Activated CD8-positive, alpha-beta T cell treated with anti-CD3 and anti-CD28 coated beads for 36 hours (primary cell): ENCODE measurements at places on chromosomes 16 and 17. TPM values are rescaled to one million over a fixed set of nuclear protein-coding genes. Genes with fewer than 3 reads are reported as not detected.
A peak's percentile ranks its signal among the peaks of the same experiment; 100 is the strongest.

DNA sequence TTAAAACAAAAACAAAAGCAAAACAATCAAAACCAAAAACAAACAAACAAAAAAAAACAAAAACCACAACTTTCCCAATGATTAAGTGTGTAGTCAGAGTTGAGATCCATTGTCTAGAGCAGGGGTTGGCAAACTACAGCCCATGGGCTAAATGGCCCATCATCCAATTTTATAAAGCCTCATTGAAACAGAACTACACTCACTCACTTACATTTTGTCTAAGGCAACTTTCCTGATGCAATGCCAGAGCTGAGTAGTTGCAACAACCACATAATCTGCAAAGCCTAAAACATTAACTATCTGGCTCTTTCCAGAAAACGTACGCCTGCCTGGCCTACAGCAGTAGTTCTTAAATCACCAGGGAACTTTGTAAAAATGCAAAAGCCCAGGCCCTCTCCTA lies 124.1 kb downstream of the SOX9 start:
- no peak for DNase-seq
- no peak overlapping the region for H3K4me3 ChIP-seq
- no peaks in the 10 kb centered on the region for H3K4me1 ChIP-seq
- peaks cover 2% of the 10 kb centered on the region for H3K36me3 ChIP-seq

GRCh38 chr17:38982858-38983746 lies 15.9 kb upstream of the FBXO47 start:
- no peak overlapping the region for H3K27ac ChIP-seq
- H3K4me1 ChIP-seq: no peaks in the 10 kb centered on the region
- H3K36me3 ChIP-seq: no peaks in the 10 kb centered on the region
- H3K4me3 ChIP-seq: no peak overlapping the region
- no peaks in the 10 kb centered on the region for H3K27me3 ChIP-seq

- H3K27me3 ChIP-seq: no peaks in the 10 kb centered on the region
- peak overlapping the region; percentile 65 for H3K4me3 ChIP-seq
- H3K36me3 ChIP-seq: peaks cover 72% of the 10 kb centered on the region
- peak overlapping the region; percentile 100 for H3K27ac ChIP-seq
- peaks cover 92% of the 10 kb centered on the region for H3K4me1 ChIP-seq
Measured at GRCh38 chr16:84597528-84597896, 20.4 kb downstream of the COTL1 start.

The CCL17 gene
- 2.9 TPM for total RNA-seq

GRCh38 chr17:64263000-64263766 lies at the start of gene TEX2:
Gene TEX2 (minus strand): TSS chr17:64263260. CDS start chr17:64214217, 49,043 bp downstream.
- peaks cover 33% of the 10 kb centered on the region for H3K4me1 ChIP-seq
- peak within 1 kb of the TSS; percentile 98 for H3K4me3 ChIP-seq
- H3K36me3 ChIP-seq: no peaks in the 10 kb centered on the region

GRCh38 chr16:56192986-56193945 lies 2.0 kb downstream of the GNAO1 start:
- no peak for DNase-seq
- peak overlapping the region; percentile 46 for H3K4me3 ChIP-seq
- no peak overlapping the region for H3K27ac ChIP-seq
- H3K4me1 ChIP-seq: peaks cover 41% of the 10 kb centered on the region

DNA sequence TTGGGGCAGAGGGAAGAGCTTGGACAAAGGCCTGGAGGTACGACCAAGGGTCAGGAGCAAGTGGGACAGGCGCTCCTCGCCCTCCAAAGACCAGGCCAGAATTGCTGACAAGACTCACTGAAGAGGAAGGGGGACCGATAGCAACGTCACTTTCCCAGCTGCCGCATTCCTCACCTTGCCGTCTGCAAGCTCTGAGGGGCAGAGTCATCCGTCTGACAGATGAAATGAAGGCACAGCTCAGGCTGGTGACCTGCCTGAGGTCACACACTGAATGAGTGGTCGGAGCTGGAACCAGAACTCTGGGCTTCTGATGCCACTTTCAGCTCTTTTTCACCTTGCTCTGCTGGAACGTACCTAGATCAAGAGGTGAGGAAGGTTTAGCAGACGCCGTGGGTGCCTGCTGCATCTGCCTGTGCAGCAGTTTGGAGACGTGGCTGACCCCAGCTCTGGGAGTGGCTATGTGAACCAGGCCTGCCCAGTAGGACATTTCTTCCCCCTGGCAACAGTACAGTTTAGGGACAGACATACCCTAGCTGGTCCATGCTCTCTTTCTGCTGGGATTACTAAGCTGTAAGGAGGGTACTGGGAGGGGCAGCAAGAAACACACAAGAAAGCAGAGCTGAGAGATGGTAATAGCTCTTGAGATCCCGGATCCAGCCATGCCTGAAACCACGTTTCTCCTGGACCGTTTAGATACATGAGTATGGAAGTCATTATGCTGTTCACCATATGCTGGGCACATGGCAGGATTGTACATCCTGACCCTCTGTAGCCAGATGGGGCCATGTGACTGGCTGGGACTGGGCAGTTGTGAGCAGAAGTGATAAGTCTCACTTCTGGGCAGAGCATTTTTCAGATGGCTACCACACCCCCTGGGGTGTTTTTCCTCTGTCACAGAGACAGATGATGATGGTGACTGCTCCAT lies 50.9 kb downstream of the IL21R start:
- H3K4me1 ChIP-seq: peaks cover 88% of the 10 kb centered on the region
- DNase-seq: peak; percentile 28
- peaks cover 54% of the 10 kb centered on the region for H3K36me3 ChIP-seq
- peak overlapping the region; percentile 10 for H3K4me3 ChIP-seq

The TMEM235 gene
- not detected for total RNA-seq

The SBK1 gene
- total RNA-seq: 35.3 TPM

The CD300H gene
- total RNA-seq: not detected

The USP32 gene
- total RNA-seq: 26.5 TPM

DNA sequence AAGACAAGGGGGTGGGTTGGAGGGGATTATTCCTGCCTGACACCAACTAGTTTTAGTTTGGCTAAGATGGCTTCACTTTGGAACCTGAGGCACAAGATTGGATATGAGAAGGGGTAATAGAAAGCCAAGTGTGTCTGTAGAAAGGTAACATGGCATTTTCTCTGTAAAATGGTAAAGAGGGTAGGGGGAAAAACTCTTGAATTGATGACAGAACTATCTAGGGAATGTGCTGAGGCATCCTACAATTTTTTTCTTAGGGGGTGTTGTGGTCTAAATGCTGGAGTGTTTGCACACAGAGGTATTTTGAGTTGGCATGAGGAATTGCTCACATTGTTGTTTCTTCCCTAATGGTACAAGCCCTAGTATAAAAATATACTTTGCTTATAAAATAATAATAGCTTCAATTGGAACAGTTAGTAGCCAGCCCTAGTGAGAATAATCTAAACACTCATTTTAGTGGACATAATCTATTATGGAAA lies 25.8 kb downstream of the YPEL2 start:
- DNase-seq: no peak
- H3K27me3 ChIP-seq: no peaks in the 10 kb centered on the region
- no peak overlapping the region for H3K27ac ChIP-seq
- H3K36me3 ChIP-seq: peaks cover 13% of the 10 kb centered on the region
- no peak overlapping the region for H3K4me3 ChIP-seq

DNA sequence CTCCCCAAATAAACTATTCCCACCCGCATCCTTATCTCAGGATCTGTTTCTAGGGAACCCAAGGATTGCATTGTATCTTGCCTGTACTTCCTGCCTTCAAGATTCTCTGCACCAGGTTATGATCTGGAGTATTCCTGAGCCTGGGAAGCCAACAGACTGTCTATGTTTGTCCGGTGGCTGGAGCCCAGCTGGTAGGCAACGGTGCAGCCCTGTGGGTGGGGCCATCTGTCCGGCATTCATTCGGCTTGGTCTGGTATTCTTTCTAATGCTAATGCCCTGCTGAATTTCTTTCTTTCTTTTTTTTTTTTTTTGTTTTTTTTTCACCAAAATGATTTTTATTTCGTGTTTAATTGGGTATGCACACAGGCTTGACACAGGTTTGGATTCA lies 20.7 kb upstream of the TVP23A start:
- no peak overlapping the region for H3K4me3 ChIP-seq
- peaks cover 2% of the 10 kb centered on the region for H3K27me3 ChIP-seq
- no peak for DNase-seq
- no peaks in the 10 kb centered on the region for H3K36me3 ChIP-seq

The ZNF469 gene
- total RNA-seq: 0.56 TPM

The PERCC1 gene
- total RNA-seq: not detected

DNA sequence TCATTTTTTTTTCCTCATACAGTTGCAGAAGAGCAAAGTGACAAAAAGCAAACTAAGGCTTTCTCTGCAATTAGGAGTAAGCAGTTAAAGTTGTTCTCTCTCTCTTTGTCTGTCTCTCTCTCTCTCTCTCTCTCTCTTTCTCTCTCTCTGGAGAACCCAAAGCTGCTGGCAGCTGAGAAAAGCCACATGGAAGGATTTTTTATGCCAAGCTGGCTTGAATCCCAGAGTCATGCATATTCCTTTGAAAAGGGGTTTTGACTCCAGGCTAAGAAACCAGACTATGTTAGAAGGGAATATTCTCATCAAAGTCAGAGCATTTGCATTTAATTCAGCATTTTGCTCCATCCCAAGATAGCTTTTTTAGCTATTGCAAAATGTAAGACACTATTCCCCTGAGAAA lies 1114.2 kb upstream of the GOT2 start:
- no peak overlapping the region for H3K27ac ChIP-seq
- H3K4me1 ChIP-seq: no peaks in the 10 kb centered on the region
- H3K4me3 ChIP-seq: no peak overlapping the region
- H3K27me3 ChIP-seq: no peaks in the 10 kb centered on the region

- H3K27ac ChIP-seq: peak overlapping the region; percentile 41
- no peak overlapping the region for H3K4me3 ChIP-seq
- no peaks in the 10 kb centered on the region for H3K27me3 ChIP-seq
- peak; percentile 90 for DNase-seq
- peaks cover 44% of the 10 kb centered on the region for H3K36me3 ChIP-seq
- peaks cover 34% of the 10 kb centered on the region for H3K4me1 ChIP-seq
Measured at GRCh38 chr17:42819939-42820535, 4.0 kb downstream of the BECN1 start.

DNA sequence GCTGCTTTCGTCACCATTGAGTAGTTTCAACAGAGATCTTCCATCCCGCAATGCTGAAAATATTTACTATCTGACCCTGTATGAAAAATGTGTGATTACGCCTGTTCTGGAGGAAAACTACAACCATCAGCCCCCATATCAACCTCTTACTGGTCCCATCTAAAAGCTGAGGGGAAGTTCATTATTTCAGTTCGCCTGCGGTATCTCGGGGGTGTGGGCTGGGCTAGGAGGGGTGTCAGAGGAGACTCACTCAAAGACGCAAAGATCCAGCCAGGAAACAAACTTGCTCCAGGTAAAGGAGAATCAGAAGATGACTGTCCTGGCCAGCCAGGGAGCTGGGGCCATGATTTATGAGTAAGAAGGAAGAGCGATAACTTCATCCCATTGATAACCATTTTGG lies 13.7 kb downstream of the CACNG1 start:
- H3K36me3 ChIP-seq: no peaks in the 10 kb centered on the region
- no peak for DNase-seq
- H3K27me3 ChIP-seq: no peaks in the 10 kb centered on the region
- no peaks in the 10 kb centered on the region for H3K4me1 ChIP-seq

The NCOR1 gene
- total RNA-seq: 123 TPM

DNA sequence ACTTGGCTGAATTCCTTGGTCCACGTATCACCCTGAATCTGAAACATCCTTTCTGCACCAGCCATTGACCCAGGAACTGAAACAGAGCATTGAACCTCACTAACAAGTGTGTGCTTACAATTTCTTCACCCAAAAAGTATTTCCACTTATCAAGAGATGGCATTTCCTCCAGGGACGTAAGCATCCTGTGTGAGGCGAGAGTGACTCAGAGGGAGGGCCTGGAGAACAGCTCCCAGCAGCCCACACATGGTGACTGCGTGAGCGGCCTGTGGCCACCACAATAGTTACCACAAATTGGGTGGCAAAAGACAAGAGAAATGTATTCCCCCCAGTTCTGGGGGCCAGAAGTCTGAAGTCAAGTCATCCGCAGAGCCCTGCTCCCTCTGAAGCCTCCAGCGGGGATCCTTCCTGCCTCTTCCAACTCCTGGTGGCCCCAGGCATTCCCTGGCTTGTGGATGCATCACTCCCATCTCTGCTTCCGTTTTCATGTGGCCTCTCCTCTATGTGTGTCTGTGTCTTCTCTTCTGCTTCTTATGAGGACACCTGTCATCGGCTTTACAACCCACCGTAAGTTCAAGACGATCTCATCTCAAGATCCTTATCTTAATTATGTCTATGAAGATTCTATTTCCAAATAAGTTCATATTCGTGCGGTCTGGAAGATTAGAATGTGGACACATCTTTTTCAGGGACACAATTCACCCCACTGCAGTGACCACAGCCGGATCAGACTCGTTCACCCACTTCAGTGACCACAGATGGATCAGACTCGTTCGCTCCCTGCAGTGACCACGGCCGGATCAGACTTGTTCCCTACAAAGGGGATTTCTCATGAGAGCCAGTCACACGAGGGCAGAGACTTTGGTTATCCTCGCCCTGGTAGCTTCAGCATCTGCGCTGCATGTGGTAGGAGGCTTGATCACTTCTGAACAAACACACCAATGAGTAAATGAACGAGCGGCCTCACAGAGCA lies 122.6 kb upstream of the FOXF1 start:
- peak; percentile 7 for DNase-seq
- H3K36me3 ChIP-seq: no peaks in the 10 kb centered on the region
- H3K27ac ChIP-seq: no peak overlapping the region
- H3K27me3 ChIP-seq: peaks cover 10% of the 10 kb centered on the region
- H3K4me1 ChIP-seq: no peaks in the 10 kb centered on the region

DNA sequence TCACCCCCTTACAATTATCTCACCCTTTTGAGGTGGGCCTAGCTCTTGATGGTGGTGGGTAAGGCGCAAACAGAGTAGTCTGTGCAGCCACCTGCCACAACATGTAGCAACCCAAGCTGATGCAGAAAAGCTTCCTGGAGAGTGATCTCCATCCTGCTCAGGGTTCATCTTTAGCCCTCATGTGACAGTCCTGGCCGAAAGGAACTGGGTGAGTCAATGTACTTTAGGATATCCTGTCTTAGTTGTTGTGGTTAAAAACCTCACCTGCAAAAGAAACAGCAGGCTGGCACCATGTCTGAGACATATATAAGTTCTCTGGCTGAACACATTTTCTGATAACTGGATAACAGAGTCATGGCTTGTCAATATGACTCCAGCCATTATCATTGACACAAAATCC lies 183.5 kb upstream of the CPHXL start:
- no peak overlapping the region for H3K4me3 ChIP-seq
- no peak for DNase-seq
- no peaks in the 10 kb centered on the region for H3K4me1 ChIP-seq
- no peaks in the 10 kb centered on the region for H3K36me3 ChIP-seq
- H3K27ac ChIP-seq: no peak overlapping the region

The TNFRSF13B gene
- total RNA-seq: not detected

The NPIPA3 gene
- total RNA-seq: 3.0 TPM
